Heart right ventricle (tissue), 16 donors: ENCODE measurements at places on chromosomes 2 and 18.

- DNase-seq = no peak
These were observed 71.1 kb downstream of the ARHGEF33 start for GRCh38 chr2:38960609-38961320.

GRCh38 chr2:198144660-198145059 is 340.3 kb downstream of the PLCL1 start:
- no peak for DNase-seq

- no peak for DNase-seq
These were observed 76.5 kb downstream of the HNRNPLL start for GRCh38 chr2:38526195-38526594.

GRCh38 chr2:118967124-118967880 is 25.3 kb downstream of the MARCO start:
- no peak for DNase-seq

DNA sequence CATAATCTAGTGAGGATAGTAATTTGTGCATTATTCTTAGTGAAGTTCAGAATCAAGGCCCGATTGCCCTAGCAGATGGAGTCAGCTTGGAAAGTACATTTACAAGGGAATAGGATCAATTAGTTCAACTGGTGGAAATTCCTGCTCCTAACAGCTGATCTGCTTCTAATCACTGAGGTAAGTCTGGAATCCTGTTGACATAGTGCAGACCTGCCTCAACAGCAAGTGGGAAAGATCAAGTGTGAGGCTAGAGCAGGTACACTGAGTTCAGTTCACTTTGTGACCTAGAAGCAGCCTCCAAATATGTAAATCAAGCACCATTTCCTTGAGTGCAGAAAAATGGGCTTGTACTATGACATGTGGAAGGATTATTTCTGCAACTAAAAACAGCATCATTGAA is 111.2 kb upstream of the NOSTRIN start:
- no peak for DNase-seq

DNA sequence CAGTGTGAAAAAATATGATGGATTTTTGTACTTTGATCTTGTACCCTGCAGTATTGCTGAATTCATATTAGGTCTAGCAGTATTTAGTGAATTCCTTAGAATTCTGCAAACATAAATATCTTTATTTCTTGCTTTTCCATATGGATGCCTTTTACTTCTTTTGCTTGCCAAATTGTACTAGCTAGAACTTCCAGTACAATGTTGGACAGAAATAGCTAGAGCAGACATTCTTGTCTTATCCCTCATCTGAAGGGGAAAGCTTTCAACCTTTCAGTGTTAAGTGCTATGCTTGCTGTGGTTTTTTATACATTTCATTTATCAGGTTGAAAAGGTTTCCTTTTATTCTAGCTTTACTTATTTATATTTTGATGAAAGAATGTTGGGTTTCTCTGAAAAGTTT is 1321.9 kb upstream of the CHAC2 start:
- DNase-seq = no peak

- DNase-seq = no peak
These were observed 809.8 kb upstream of the SOX11 start for GRCh38 chr2:4882421-4882820.

DNA sequence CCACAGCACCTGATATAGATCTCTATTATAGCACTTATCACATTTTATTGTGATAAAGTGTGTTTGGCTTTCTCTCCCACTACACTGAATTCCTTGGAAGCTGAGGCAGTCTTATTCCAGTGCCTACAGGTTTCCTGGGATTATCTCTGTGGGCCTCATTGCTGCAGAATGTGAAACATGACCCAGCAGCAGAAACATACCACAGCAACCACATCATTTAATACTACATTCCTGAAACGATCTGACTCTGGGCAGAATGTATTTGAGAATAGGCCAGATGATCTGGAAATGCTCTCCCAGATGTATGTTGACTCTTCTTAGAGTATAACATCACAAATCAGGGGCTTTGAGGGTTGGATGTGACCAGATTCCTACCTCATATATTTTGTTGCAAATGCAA is 323.5 kb upstream of the TANK start:
- no peak for DNase-seq

- no peak for DNase-seq
These were observed 67.8 kb downstream of the SRBD1 start for GRCh38 chr2:45543257-45543656.

- no peak for DNase-seq
These were observed 10.0 kb upstream of the AGFG1 start for GRCh38 chr2:227461811-227462461.

DNA sequence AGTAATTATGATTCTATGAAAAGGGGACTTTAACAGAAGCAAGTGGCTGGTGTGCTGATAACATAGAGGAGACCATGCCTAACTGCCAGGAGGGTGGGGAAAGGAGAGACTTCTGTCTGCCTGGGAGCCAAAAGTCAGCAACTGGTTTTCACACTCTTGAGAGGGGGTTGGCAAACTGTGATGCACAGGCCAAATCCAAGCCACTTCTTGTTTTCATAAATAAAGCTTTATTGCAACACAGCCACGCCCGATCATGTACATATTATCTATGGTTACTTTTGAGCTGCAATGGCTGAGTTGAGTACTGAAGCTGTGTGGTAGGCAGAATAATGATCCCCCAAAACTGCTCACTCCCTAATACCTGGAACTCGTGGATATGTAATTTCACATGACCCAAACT is 208.4 kb downstream of the LNPK start:
- no peak for DNase-seq

GRCh38 chr18:78125206-78125896 is 854.3 kb upstream of the SALL3 start:
- DNase-seq = no peak

GRCh38 chr18:48540251-48541025 is 1.6 kb downstream of the CTIF start:
- DNase-seq = peak; percentile 65

GRCh38 chr2:208254118-208254870 is 577 bp downstream of the IDH1 start:
- peak; percentile 84 for DNase-seq

GRCh38 chr2:161207941-161208340 is 47.7 kb downstream of the TANK start:
- no peak for DNase-seq

DNA sequence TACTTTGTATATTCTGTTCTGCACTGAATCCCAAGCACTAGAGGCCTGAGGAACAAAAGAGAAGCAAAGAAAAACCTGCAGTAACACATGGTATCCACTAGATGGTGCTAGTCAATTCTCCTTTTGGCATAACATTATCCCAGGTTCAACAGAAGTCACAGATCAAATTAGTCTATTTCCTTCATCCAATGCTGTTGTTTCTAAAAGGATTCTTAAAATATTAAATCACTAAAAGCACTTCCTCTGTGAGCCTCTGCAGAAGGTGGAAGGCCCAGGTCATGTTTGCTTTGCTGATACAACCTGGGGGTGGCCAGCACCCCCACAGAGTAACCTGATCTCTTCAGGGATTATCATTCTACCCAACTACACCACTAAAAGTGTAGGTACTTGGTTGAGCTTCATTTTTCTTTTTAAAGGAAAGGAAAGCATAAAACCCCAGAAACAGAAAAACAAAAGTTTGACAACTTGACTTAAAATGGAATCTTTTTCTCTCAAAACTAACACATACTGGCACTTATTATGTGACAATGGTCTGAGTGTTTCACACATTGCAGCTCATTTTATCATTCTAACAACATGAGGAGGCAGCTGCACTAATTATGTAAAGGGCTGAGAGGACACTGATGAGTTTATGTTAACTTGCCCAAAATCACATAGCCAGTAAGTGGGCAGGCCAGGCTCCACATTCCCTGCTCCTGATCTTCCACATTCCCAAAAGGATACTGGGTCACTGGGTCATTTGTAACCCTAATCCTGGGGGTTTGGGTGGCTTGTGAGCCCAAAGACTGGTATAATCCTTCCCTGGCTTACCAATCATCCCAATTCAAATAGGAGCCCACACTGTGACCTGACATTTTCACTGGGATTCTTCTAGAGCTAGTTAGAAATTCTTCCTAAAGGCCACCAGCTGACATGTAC is 66.8 kb upstream of the DNER start:
- DNase-seq = no peak

GRCh38 chr18:49802623-49803022 is 10.7 kb downstream of the ACAA2 start:
- no peak for DNase-seq

DNA sequence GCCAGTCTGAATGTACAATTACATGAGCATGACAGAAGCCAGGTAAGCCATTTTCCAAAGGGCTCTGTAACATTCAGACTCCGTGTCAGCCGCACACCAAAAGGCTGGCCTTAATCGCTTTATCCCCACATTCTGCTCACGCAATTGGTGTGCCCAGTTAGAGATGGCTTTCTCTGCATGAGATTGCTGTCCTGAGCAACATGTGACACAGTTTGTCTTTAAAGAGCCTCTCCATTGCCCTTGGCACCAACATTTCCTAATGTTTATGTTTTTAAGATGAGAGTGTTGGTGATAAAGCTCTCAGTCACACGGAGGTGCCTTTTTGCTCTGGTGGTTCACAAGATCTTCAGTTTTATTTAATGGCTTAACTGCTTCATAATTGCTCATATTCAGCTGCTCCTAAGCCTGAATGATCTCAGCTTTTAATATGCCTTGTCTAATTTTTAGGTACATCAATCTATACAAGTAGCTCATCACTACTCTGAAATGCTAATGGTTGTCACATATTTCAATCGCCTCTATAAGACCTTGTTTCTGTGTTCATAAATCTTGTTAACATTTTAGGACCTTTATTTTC is 164.8 kb upstream of the ACVR2A start:
- DNase-seq = no peak

- no peak for DNase-seq
These were observed 155.6 kb upstream of the LYPD1 start for GRCh38 chr2:132825601-132826000.

DNA sequence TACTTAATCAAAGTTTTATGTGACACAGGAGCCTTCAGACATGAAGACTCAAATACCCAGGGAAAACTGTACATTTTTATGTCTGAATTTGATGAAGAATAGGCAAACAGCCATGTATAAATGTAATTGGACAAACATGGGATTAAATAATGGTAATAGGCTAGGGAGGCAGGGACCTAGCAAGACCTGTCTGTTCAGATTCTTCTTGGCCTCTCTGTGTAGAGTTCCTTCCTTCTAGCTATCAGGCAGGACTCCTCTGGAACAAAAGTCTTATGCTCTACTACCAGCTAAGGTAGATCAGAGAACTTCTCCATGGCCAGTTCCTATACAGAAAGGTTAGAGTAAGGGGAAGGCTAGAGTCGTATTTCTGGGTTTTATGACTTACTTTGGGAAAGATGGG is 9.5 kb upstream of the PARD3B start:
- no peak for DNase-seq

GRCh38 chr2:88671786-88672427 is 19.6 kb upstream of the RPIA start:
- no peak for DNase-seq

GRCh38 chr2:181806039-181806392 is 85.5 kb upstream of the ITPRID2 start:
- no peak for DNase-seq

DNA sequence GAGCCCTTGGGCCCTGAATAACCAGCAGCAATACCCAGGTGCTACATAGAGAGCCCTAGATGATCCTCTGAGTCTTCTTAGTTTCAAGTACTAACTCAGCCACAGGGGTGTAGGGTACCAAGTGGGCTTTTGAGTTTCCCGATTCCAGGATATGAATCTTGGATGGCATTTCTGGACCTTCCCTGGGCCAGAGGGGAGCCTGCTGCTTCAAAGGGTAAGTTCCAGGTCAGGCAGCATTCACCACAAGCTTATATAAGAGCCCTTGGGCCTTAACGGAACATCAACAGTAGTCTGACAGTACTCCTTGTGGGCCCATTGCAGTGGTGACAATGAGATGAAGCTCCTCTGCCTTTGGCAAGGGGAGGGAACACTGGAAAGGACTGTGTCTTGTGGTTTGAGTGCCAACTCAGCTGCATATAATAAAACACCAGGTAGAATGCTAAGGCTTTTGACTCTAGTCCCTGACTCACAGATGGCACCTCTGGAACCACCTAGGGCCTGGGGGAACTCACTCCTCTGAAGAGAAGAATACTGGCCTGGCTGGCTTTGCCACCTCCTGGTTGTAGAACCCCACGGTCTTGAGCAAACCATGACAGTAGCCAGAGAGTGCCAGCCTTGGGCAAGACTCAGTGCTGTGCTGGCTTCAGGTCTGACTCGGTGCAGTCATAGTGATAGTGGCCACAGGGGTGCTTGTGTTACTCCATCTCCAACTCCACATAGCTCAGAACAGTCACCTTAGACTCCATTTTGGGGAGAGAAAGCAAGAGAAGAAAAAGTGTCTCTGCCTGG is 235.7 kb downstream of the AKAIN1 start:
- no peak for DNase-seq

GRCh38 chr2:58900246-58901027 is 659.3 kb upstream of the FANCL start:
- DNase-seq = no peak

DNA sequence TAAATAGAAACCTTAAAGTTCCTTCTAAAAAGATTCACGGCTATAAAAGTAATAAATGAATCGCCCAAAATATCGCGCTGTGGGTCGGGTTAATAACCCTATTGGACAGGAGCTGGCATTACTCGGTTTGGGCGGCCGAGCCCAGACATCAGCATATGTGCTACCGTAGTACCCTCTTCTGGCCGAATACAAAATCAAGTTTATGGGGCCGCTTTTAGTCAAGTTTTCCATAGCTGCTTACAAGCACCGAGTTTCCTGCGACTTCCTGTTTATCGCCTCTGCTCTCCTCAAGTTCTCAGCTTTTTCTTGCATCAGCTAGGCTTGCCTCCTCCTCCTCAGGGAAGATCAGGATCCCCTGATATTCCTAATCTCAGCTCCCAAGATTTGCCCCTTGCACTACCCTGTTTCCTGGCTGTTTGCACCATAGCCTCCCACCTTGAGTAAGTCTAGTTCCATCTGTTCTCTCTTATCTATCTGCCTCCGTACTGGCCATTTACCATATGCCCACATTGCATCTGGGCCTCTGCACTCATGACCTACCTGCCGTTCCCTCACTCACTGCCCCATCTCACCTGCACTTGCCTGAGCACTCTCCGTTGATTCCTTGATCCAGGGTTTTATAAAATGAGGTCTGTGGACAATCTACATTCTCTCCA is 56.1 kb downstream of the SLC35F5 start:
- DNase-seq = peak; percentile 29
